Cortex of kidney (tissue), 1 donor: ENCODE measurements at places on chromosomes 2 and 18.

DNA sequence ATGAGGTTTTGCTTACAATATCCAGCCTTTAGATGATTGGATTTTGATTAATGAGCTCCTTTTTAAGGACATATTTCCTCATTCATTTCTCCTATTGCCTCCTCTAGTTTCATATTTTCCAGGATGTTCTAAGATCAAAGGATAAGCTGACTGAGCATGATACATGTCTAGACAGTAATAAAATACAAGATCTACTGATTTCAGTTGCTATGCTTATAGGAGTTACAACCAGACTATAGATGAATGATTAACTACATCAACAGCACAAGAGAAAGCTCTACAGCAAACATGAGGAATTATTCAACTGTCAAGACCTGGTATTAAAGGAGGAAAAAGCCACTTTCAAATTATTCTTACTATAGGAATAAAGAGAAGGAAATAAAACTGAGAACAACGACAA, 85.0 kb upstream of the LINC00305 start:
- no peak for DNase-seq

DNA sequence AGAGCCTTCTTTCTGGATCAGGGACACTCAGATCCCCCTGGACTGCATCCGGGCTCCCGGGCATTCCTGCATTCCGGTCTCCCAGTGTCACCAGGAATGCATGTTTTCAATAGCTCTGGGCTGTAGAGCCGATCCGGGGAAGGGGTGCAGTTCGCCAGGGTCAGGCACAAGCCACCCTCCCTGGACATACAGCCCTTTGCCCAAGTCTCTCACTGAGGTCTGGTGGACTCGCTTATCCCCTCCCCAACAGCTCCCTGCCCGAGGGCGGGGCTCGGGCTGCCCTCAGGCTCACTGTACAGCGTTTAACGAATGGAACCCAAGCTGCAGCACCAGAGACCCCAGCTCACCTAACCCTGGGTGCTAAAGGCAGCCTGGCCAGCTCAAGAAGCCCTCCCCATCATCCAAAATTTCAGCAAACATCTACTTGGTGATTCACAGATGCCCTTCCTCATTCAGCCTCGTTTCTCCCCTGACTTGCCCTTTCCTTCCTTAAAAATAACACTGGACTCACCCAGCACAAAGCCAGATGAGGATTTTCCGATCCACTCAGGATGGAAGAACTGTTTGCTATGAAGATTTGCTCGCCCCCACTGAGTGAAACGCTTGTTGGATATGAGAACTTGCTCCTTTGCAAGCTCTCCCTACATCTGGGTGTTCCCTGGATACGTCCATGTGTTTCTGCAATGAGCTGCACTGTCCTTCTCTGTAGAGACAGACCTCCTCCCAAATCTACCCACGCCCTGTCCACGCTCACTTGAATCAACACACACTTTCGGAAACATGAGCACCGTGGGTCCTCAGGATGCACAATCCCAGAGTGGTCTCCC, 58.1 kb downstream of the PXDN start:
- no peak for DNase-seq

DNA sequence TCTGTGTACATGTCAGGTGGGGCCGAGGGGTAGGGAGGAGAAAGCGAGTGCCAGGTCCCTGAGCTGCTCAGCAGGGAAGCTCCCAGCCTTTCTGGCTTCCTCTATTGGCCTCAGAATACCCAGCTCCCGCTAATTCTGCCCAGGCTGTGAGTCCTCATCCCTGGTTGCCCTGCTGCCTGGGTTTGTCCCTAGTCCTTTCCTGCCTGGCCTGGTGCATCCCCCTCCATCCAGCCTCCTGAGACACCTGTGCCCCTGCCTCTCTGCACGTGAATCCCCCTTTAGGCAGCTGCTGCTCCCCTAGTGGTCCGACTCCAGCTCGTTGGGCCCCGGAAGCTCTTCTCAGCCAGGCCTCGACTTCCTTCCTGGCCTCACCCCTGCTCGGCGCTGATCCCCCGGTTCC, 54.6 kb downstream of the INHBB start:
- no peak for DNase-seq

DNA sequence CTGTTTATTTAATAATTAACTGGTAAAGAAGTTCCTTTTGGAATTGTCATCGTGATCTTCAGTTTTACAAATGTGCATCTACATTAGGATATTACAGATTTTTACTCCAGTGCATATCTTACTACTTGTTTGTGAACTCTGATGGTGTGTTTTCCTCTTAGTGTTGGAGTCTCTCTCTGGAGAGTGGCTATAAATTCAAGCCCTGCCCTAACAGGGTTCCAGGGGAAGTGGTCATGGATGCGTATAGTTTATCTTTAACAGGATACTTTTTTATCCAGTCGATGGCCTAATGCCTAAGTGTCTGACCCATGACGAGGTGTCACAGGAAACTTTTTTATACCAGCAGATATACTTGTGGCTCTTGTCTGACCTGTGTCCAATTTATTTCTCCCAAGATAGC, 75.4 kb downstream of the CHN1 start:
- no peak for DNase-seq

- DNase-seq: no peak
Observed at GRCh38 chr2:147632198-147632597, 212.6 kb upstream of the ACVR2A start.

- DNase-seq: no peak
Observed at GRCh38 chr2:216283038-216283900, 89.0 kb downstream of the MARCHF4 start.

GRCh38 chr2:13034861-13035260, 318.1 kb downstream of the TRIB2 start:
- DNase-seq: no peak

GRCh38 chr2:29940706-29941105, 19.3 kb upstream of the ALK start:
- no peak for DNase-seq

DNA sequence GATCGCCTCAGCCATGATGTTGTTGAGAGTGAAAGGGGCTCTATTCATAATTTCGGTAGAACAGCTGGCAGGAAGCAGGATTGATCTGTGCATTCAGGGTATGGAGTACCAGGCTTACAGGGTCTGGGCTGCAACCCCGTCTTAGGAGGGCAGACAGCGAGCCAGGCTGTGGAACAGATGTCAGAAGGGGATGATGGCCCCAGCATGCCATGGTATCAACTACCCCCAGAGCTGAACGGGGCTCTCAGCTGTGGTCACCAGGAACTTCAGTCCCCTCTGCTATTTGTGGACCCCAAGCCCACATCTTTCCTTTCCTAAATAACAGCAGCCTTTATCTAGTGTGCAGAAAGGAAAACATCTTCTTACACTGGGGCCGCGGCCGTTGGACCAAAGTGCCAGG, 422.2 kb upstream of the SALL3 start:
- no peak for DNase-seq

DNA sequence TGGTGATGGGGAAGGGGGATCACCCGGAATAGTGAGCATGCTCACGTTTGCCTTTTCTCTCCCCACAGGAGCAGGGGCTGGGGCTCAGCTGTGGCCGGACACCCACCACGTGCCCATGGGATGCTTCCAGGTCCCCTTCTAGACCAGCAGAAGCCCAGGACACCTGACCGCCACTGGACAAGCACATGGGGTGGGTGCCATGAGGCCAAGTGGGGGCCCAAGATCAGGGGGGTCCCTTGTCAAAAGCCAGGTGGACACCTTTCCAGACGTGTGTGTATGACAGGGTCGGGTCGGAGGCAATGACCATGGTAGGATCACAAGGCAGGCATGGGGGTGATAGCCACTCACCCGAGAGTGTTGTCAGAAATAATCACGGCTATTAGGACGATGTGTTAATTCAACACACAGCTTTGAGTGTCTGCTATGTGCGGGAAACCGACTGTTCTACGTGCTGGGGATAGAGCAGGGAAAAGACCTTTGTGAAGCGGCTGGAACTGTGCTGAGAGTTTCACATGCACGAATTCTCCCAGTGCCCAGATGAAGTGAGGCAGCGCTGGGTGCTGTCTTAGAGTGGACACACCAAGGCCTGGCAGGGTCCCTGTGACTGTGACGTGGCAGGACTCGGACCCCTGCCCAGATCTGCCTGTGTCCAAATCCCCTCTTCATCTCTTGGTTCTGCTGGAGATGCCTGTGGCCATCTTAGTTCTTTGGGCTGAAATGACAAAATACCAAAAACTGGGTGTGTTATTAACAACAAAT, 244.7 kb downstream of the NDUFA10 start:
- DNase-seq: no peak

GRCh38 chr2:197798187-197798586, 6.2 kb upstream of the PLCL1 start:
- no peak for DNase-seq
